ENCODE measurements at places on chromosomes 6 and 20.
A peak's percentile ranks its signal among the peaks of the same experiment; 100 is the strongest.

DNA sequence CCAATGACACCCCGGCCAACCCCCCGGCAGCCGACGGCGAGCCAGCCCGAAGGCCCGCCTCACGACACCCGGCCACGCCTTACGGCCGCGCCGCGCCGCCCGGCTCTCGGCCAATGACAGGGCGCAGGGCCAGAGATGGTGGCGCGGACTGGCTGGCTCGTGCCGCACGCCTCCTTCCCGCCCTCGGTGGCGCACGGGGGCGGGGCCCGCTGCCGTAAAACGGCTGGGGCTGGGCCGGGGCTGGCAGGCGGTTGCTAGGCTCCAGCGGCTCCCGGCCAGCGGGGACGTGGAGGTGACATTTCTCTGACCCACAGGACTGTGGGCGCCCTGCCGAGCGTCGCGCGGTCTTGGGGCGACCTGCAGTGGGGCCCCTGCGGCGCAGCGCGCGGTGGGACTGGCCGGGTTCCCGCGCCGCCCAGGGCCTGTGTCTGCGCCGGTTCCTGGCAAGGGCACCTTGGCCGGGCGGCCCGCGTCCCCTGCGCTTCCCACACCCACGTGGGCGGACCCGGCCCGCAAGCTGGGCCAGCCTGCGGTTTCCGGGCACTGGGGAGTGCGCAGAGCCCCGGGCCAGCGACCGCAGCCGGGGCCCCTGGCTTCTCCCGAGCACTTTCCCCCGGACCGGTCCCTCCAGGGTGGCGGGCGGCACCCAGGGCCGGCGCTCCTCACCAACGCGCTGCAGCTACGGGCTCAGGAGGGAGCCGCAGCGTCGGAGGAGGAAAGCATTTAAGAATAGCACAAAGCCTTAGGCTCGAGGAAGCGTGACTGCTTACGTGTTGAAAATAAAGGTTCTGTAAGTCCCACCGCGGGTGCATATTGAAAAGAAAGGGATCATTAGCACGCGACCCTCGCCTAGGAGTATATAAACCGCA lies at the start of gene MPC1:
MPC1 (minus strand) TSS at position 8 of the 869 bp plus-strand sequence. CDS start 64 bp downstream, outside the sequence.
- DNase-seq = peak; percentile 82

DNA sequence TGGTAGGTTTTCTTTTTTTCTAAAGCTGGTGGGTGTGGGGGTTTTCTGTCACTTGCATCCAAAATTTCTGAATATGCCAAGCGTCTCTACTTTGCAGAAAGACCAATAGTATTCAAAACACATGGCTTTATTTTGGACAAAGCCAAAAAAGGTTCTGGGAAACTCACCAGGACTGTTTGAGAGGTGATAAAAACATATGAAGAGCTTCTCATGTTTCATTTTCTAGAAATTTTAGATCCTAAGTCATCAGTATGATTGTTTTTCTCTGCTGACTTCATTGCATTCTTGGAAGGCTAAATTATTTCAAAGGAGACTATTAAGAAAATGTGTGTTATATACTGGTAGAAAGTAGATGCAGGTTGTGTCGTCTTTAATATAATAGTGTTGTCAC lies 51.3 kb downstream of the GCLC start:
- no peak for DNase-seq

DNA sequence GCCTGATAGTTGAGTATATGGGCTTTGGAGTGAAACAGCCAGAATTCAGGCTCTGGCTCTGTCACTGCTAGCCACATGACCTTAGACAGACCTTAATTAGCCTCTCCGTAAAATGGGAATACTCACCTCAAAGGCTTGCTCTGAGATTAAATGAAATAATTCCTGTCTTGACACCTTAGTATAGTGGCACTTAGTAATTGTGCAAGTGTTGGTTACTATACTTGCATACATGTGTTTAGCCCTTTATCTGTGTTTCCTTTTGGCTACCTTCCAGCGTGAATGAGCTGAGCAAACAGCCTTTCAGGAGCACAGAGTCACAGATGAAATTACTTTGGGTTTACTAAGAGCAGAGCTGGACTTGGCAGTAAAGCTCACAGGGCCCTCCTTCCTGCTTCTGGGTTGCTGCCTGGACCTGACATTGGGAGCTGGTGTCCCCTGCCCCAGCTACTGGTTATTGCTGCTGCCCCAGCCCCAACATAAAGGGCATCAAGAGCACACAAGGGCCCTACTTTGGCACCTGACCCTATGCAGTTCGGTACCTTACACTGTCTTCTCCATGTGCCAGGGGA lies 32.8 kb downstream of the CD164 start:
- peak; percentile 95 for DNase-seq

DNA sequence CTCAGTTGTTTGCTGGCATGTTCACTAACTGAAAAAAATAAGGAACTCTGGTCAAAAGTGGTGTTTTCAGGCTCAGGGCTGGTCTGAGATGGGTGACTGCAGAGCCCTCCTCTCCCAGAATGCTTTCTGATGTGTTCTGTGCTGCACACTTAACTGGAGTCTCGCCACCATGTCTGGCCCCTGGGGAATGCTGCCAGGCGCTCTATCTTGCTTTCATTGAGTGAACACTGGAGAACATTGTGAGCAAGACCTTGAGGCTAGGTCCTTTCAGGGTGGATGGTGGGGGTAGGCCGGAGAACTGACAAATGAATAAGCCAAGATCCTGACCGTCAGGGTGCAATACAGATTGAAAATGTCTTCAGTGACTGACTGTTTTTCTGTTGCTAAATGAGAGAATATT lies 19.5 kb downstream of the PANK2 start:
- DNase-seq = no peak

DNA sequence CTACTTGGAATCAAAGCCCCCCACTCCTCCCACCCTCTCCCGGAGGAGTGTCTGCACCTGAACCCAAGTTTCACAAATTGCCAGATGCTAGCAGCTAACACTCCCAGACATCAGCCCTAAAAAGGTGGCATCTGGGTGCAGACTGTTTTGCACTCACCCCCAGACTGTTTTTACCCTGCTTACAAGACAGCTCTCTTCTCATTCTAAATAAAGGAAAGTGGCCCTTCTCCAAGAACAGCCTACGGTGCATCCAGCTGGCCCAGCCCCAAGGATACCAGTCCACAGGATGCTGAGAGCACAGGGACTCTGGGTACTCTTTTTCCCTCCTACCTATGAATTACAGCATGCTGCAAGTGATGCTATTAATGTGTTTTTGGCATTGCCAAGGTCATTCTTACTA lies 842.0 kb upstream of the FLRT3 start:
- no peak for DNase-seq

- DNase-seq = no peak
Observed at GRCh38 chr6:159981071-159981402, 12.2 kb downstream of the IGF2R start.

DNA sequence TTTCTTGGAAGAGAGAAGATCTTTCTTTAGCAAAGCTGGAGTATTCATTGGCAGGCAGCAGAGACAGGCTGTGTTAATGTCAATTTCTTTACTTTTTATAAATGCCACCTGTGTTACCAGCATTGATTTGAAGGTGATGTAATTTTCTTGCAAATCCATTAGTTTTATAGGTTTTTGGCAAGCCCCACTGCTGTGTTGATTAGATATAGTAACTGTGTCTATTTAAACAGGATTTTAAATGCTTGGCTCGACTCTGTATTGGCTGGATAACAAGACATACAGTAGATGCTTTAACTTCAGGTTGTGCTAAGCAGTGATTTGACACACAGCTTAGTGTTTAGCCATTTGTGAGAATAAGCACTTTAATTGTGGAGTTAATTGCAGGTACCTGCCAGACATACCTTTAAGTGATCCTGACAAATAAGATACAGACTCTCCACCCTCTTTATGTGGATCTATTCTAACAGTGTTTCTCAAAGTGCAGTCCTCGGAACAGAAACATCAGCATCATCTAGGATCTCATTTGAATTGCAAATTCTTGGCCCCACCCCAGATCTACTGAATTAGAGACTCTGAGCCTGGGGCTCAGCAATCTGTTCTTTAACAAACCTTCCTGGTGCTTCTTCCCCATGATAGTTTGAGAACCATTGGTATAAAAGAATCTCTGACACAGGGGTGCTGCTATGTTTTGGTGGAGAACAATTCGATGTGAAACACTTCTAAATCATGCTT lies 397.5 kb downstream of the HDGFL1 start:
- no peak for DNase-seq

Measured in bronchial epithelial cell (primary cell).